Stromal cell of bone marrow (primary cell): ENCODE measurements at places on chromosomes 13 and 19.

DNA sequence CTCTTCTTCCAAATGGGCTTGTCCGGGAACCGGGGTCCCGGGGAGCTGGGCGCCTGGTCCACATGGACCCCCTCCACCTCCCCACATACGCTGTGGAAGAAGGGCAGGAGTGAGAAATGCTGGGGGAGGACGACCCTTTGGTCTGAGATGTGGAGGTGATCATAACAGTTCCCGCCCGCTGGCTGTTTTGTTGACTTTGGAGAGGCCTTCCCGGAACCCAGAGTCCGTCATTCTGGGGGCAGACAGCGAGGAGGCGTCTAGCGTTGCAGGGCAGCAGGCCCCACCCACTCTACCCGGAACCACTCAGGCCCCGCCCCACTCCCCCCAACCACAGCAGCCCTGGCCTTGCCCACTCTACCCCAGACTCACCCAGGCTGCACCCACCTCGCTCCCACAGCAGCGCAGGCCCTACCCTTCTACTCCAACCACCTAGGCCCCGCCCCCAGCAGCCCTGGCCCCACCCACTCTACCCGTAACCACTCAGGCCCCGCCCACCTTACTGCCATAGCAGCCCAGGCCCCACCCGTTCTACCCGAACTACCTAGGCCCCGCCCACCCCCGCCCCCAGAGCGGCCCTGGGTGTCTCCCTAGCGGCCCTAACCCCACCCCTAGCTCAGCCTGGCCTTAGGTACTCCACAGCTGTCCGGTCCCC lies 7.1 kb downstream of the GPR108 start:
- DNase-seq: no peak

DNA sequence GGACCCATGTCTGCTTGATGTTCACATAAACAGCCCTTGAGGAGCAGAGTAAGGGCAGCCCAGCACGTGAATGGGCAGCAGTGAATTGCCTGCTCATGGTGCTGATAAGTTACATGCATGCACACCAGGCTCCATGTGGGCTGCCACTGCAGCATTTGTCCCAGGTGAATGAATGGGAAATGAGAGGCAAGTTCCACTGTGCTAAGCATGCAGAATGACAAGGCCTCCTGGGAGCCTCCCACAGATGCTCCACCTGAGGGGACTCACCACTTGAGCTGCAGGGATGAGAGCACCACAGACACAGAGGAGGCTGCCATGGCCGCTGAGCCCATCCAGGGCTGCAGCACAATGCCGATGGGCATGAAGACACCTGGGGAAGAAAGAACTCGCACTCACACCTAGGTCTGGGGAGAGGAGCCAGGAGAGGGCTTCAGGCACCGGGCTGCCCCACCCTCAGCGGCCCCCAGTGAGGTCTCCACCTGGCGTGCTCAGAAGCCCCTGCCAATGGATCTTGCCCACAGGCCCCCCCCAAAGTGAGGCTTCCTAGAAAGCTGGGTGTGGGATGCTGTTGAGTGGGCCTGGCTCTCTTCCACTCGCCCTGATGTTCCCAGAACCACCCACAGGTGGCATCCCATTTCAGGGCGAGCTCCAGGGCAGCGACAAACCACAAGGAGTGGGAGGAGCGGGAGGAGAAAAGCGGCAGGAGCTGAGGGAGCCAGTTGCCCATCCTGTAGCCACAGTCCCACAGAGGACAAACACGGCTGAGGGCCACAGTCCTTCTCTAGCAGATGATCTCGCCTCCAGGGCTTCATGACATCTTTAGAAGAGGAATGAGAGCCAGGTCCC lies 73.8 kb downstream of the CCDC70 start:
- DNase-seq: no peak

DNA sequence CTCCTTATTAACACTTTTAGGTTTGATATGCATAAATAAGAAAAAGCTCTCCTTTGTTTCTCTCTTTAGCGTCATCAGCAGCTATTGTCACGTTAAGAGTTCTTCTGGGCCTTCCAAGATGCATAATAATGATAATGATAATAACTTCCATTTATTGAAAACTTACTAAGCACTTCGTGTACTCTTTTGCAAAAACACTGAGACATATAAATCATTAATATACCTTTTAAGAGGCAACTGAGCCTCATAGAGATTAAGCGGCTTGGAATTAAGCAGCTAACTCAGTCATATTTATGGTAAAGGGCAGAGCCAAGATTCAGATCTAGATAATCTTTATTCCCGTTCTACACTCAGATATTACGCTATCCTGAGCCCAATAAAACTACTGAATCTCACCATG lies 1105.1 kb downstream of the OLFM4 start:
- no peak for DNase-seq

DNA sequence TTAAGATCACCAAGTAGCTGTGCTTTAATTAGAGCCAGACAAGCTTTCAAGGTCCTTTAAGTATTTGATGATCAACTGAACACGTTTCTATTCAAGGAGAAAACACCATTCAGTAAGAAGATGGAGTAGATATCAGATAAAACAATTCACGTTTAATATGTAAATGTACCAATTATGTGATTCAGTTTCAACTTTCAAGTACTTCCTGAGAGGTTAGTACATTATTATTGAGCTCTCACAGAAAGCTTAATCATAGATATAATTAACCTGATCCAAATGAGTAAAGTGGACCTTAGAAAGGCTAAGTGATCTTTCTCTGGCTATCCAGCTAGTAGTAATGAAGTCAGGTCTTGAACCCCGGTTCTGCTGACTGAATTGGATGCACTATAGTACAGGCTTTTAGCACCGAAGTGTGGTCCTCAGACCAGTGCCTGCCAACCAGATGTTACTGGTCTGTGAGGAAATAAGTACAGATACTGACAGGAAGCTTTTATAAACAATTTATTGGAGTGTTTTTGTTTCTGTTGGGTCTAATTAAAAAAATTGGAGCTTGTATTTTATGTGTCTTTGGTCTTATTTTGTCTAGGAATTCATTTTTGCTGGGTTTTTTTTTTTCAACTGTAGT lies 10.2 kb downstream of the CLN5 start:
- no peak for DNase-seq

DNA sequence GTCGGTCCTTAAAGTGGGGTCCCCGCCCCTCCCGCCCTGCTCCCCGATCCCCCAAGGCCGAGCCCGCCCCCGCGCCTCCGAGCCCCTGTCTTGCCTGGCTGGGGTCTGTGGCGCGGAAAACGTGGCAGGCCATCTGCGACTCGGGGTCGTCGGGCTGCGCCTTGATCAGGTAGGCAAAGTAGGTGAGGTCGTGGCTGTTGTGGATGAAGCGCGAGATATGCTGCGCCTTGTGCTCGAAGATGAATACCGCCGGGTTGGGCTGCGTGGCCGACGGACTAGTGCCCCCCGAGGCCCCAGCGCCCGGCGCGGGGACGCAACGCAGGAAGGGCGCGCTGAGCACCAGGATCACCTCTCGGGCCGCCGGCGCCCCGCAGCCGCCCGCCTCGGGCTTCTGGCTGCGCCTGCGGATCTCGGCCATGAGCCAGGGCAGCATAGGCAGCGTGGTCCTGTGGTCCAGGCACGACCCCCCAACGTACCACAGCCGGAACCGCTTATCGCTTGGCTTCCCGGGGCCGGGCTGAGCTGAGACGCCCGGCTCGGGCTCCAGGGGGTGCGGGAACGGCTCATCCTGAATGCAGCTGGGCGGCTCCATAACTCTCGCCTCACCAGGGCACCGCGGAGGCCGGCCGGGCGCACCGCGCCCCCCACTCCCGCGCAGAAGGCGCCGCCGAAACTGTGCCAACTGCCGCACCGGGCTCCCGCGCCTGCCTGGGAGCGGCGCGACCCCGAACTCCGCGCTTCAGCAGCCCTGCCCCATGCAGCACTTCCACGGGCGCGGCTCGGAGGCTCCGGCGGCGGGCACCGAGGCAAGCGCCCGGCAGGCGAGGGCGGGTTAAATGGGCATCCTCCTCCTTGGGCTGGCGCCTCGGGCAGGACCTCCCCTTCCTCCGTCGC lies 546 bp downstream of the TBC1D4 start:
- DNase-seq: no peak

GRCh38 chr19:31676271-31677004 lies 327.2 kb upstream of the TSHZ3 start:
- no peak for DNase-seq
